ENCODE measurements at places on chromosomes 4 and X.

GRCh38 chrX:109831326-109831985 is 98.4 kb upstream of the ACSL4 start:
- no peak for DNase-seq

DNA sequence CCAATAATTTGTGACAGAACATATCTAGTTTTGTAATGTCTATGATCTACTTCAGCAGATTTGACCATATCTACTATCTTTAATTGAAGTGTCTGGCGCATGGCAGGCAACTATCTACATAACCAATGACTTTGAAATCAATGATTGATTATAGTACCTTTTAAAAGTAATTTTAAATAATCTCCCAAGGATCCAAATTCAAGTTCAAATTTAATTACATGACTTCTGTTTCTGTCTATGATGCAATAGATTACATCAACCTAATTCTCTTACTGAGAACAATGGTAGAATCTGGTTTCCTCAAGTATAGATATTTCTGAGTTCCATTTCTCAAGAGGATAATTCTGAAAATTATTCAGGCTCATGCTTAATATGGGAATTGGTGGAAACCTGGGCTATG is 177.4 kb upstream of the IL15 start:
- DNase-seq: no peak

- DNase-seq: no peak
Measured at GRCh38 chrX:82692991-82693390, 815.1 kb upstream of the POU3F4 start.

GRCh38 chrX:53682885-53683555 is 3.5 kb downstream of the HUWE1 start:
- DNase-seq: peak; percentile 26

DNA sequence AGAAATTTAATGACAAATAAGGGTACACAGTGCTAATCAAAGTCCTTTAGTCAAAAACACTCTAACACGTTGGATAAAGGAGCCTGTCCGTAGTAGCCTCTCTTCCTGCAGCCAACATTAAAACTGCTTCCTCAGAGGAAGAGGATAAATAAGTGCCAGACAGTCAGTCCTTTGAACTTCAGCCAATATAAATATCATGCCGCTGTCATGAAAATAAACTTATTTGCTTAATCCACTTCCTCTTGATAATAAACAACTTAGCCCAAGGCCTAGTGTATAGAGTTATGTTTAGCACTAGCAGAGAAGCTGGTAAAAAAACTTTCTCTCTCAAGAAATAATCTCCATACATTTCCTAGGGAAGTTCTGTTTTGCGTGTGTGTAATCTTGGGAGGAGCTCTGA is 196.7 kb downstream of the HS3ST1 start:
- no peak for DNase-seq

DNA sequence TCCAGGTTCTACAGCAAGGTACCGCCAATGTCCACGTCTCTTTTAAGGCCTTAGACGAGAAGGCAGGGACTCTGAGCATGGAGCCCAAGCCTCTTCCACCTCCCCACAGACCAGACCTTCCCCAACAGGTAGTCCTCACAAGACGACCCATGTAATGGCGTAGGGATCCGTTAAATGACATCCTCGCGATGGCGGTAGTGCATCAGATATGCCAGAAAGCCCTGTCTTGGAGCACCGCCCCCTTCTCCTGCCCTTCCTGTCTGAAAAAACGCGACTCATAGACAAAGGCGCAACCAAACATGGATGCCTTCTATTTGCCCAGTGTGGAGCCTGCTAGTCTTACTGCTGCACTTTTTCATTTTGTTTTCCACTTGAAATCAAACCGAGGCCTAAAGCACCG is 185.4 kb downstream of the OR13H1 start:
- DNase-seq: no peak

DNA sequence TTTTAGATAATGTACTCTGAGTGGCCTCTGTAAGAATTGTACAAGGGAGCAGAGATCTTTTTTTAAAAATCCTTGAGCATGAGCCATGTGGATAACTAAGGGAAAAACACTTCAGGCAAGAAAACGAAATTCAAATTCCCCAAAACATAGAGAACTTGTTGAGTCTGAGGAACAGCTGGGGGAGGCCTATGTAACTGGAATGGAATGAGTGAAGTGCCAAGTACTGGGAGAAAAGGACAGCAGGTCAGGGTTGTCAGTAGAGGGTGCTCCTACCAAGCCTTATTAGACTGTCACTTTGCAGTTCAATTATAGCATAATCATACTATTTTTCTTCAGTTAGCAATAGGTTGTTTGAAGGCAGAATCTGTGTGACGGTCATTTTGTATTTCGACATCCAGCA is 135.1 kb downstream of the ARHGAP6 start:
- DNase-seq: no peak

GRCh38 chr4:6961496-6962210 is 52.0 kb downstream of the TBC1D14 start:
- DNase-seq: no peak

DNA sequence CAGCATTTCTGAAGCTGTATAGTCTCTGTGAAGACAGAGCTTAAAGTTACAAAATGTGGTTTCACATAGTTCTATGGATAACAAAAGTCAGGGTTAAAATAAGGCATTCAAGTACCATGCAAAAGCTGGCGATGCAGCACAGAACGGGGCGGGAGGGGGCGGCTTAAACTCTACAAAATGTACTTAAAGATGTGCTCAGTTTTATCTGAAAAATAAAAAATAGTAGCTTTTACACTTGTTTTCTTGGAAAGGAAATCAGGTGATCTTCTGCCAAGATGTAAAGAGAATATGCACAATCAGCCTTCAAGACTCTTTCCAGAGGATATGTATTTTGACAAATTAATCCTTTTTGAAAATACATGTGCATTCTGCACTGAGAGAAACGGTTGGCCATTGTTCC is 301.7 kb upstream of the EMCN start:
- DNase-seq: no peak

DNA sequence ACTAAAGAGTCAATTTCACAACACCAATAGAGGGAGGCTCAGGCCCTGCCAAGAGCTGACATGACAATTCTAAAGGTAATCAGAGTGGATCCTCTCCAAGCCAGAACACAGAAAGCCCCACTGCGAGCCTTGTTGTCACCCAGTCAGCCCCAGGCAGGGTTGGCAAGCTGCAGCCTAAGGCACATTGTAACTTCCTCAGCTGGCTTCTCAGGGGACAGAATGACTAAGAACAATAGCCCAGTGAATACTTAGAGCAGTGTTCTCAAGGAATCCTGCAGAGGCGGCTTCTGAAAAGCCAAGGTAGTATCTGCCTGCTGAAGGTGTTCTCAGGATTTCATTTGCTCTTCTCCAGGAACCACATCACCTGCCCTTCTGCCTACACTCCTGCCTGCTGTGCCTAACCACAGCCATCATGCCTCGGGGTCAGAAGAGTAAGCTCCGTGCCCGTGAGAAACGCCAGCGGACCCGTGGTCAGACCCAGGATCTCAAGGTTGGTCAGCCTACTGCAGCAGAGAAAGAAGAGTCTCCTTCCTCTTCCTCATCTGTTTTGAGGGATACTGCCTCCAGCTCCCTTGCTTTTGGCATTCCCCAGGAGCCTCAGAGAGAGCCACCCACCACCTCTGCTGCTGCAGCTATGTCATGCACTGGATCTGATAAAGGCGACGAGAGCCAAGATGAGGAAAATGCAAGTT is at the start of gene MAGEB4:
Gene MAGEB4, plus strand, starts transcription at position 277 of the 692 bp plus-strand sequence. Its CDS starts 136 bp downstream, at position 413.
- no peak for DNase-seq

DNA sequence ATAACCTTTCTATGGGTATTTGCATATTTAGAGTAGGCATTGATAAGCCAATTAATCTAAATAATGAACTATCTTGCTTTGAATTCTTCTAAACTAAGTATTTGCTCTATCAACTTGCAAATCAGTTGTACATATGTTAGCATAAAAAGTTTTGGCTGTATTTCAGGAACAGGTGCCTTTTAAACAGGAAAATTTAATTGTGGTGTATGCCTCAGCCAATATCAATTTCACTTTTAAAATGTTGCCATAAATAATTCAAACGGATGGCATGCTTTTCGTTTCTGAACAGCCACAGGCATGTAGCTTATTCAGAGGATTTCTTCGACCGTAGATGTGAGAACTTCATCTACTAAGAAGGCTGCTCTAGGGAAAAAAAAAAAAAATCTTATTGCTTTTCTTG is 99.9 kb downstream of the DCLK2 start:
- DNase-seq: no peak

DNA sequence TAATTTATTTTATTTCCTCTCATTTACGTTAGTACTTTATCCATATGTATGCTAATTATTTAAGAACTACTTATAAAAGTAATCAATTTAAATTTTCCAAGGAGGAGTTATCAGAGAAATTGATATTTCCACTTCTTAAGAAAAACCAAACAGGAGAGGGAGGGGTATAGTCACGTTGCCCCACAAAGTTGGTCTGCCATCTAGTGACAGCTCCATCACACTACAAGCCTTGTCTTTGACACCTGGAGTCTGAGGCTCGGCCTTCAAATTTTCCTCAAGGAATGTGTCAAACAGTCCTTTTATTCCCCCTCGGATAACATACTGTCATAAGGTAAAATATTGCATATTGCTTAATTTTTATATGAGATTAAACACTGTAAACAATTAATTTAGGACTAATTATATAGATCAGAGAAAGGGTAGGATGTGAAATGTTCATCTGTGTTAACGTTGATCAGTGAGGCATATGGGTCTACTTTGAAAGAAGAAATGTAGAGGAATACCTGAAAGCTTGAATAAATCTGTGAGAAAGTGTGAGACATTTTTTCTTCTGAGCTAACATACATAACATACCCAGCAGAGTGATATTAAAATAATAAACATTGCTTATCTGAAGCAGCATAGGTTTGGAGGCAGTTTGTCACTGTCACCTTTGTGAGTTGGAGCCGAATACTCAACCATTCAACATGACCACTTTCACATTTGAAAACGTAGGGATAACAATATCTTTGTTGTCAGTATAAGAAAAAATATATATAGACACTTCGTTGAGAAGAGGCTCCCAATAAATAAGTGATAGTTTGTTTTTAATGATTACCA is 114.4 kb downstream of the GLRA3 start:
- peak; percentile 57 for DNase-seq

GRCh38 chrX:2299871-2300270 is 200.9 kb downstream of the DHRSX start:
- DNase-seq: no peak

GRCh38 chr4:37825968-37826294 is 555 bp upstream of the PGM2 start:
- peak; percentile 41 for DNase-seq

DNA sequence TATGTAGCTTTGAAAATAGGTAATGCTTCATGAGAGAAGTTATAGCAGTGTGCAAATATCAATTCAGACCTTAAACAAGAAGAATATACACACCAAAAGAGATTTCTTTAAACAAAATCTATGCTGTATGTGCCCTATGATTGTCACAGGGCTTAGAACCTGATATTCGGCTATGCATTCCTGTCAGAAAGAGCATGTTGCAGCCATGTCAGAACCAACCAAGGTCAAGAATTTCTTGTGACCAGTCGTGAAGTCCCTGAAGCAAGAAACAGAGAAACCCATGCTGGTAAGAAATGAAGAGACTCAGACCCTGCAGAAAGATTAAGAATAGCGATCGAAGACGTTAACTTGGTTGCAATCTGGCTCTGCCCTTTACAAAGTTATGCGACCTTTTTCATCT is 210.3 kb upstream of the SPIN4 start:
- no peak for DNase-seq

GRCh38 chrX:7154041-7154597 is 6.2 kb upstream of the PUDP start:
- no peak for DNase-seq

- DNase-seq: peak; percentile 19
Measured at GRCh38 chrX:30748342-30748960, 95.2 kb downstream of the GK start.

DNA sequence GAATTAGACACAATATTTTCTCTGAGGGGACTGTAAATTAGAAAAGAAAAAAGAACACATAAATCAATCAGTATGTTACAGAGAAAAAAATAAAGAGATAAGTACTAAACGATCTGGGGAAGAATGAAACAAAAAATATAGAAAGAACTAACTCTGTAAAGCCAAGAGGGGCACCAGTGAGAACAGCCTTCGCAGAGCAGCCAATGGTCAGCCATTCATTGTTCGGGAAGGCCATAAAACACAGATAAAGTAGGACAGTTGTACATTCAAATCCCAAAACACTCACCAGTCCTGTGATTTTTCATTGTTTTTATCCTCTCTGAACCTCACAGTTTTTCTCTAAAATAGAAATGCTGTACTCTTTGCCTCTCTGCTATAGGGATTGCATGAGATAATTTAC is 127.9 kb downstream of the NEK1 start:
- peak; percentile 17 for DNase-seq

GRCh38 chr4:75547647-75548387 is 8.0 kb upstream of the ODAPH start:
- no peak for DNase-seq

GRCh38 chr4:15894393-15894792 is 44.1 kb downstream of the FGFBP1 start:
- DNase-seq: no peak

- no peak for DNase-seq
Measured at GRCh38 chrX:18422325-18422724, 3.1 kb upstream of the CDKL5 start.

DNA sequence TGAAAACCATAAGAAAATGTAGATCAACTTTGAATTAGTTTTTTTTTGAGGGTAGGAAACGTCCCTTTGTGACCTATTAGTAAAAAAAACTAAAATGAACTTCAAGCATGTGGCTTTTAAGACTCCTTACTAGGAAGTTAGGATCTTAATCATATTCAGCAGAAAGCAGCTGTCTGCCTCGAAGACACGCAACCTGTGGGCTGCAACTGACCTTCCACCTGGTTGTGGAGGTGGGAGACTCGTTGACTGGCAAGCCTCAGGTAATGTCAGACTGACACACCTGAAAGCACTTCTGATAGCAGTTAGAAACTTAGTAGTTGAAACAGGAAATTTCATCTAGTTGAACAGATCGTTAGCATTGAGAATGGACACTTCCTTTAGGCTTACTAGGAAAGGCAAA is 37.4 kb downstream of the CCNG2 start:
- no peak for DNase-seq

- DNase-seq: no peak
Measured at GRCh38 chr4:164803702-164804101, 49.8 kb downstream of the SMIM31 start.

GRCh38 chr4:118757761-118758251 is 72.6 kb downstream of the METTL14 start:
- DNase-seq: no peak

- DNase-seq: no peak
Measured at GRCh38 chr4:41145571-41146078, 68.7 kb downstream of the APBB2 start.

GRCh38 chr4:151942971-151943370 is 182.2 kb upstream of the GATB start:
- DNase-seq: no peak

DNA sequence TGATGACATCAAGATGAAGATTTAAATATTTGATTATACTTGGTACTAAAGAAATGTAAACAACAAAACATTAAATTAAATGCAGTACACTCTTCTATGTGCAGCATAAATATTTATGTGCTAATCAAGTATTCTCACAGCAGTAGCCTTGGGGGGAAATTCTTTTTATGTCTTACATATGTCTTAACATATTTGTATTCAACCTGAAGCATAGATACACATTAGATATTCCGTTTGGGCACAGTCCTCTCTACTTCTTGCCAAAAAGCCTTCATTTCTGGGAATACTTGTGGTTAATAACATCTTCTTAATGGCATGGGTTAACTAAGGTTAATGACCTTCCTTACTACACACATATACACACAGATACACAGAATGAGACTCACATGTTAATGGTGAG is 19.8 kb downstream of the TMPRSS11F start:
- DNase-seq: no peak

GRCh38 chrX:16002185-16002584 is 121.2 kb upstream of the GRPR start:
- no peak for DNase-seq
